Gastrocnemius medialis (tissue), 4 donors: ENCODE measurements at places on chromosomes 3 and 15. TPM values are rescaled to one million over a fixed set of nuclear protein-coding genes. Genes with fewer than 3 reads are reported as not detected.

Gene SLC6A20
- total RNA-seq: 0.49 TPM

DNA sequence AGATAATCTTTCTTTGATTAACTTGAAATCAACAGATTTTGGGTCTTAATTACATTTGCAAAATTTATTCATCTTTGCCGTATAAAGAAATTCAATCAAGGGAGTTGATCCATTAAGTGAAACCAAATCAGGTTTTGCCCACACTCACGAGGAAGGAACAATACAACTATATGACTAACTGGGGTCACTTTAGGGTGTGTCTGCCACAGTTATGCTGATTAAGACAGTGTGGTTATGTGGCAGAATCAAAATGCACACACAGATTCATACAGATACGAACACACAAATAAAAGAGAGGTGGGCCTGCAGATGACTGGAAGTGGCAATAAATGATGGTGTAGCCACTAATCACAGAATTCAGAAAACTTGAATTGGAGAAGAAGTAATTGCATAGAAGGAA lies 543.5 kb downstream of the GABRG3 start:
- no peak for DNase-seq

Gene CLCN2
- 1.1 TPM for total RNA-seq

DNA sequence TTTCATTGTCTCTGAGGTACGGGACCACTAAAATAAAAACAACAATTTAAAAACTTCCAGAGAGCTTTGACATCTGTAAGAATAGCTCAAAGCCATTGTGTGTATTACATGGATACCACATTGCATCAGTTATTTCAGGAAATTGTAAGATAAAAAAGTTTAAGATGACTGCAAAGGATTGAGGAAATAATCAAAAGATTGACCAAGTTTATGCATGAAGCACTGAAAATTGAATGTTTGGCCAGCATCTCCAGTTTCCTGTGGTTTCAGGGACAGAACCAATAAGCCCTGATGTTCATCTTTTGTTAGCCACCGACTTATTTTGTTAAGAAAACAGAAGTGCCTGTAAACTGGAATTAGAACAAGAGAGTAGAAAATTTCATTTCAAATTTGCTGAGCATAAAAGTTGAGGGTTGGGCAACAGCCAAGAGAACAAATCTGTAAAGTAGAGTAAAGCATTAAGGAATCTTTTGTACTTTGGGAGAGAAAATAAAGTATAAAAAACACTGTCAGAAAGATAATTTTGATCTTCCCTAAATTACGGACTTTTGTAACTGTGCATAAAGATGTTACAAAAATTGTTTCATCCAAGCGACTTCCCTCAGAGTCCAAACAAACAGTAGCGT lies 211.5 kb upstream of the P2RY1 start:
- no peak for DNase-seq

Gene CNTN4
- total RNA-seq: 1.6 TPM

- no peak for DNase-seq
Observed at GRCh38 chr3:104069114-104069513, 1297.6 kb upstream of the ALCAM start.

Gene MB21D2
- 3.8 TPM for total RNA-seq

GRCh38 chr15:89096664-89097063 lies 8.4 kb downstream of the ABHD2 start:
- DNase-seq: peak; percentile 54

GRCh38 chr3:174498638-174499037 lies 360.5 kb upstream of the NAALADL2 start:
- no peak for DNase-seq

Gene PDIA5
- total RNA-seq: 2.3 TPM

- DNase-seq: no peak
Observed at GRCh38 chr15:39365161-39365560, 215.7 kb upstream of the THBS1 start.

Gene COPS2
- total RNA-seq: 88.6 TPM

- no peak for DNase-seq
Observed at GRCh38 chr3:169497567-169498257, 165.8 kb downstream of the MECOM start.

Gene MORC1
- total RNA-seq: not detected

- DNase-seq: no peak
Observed at GRCh38 chr3:122186372-122186771, 2.9 kb downstream of the CASR start.

GRCh38 chr15:81296673-81297072 lies 27.3 kb downstream of the STARD5 start:
- DNase-seq: peak; percentile 35

Gene SEMA3G
- 20.3 TPM for total RNA-seq

Gene CHRD
- total RNA-seq: 3.8 TPM

GRCh38 chr15:36696196-36696595 lies 116.8 kb downstream of the CDIN1 start:
- DNase-seq: no peak

GRCh38 chr15:26939398-26939797 lies 31.6 kb upstream of the GABRG3 start:
- DNase-seq: no peak

Gene TNFAIP8L3
- total RNA-seq: 4.4 TPM

Gene LTF
- 0.62 TPM for total RNA-seq

DNA sequence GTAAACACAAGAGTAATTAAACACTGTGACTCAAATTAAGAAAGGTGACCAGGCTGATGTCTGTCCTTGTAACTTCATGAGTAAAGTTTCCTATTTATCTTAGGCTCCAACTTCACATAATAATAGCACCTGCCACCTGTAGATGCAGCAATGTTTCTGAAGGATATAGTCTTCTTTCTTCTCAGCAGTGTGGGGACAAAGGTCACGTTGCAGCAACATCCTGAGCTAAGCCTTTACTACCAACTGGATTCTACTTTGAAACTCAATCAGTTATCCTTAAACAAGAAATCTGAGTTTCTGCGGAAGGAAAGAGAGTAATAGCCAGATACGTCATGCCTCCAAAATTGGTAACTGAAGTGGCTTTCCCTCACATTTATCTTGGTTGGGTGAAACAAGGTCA lies 253.1 kb downstream of the RBMS3 start:
- DNase-seq: no peak

Gene LPCAT4
- total RNA-seq: 1.7 TPM

Gene TMEM108
- 3.7 TPM for total RNA-seq

GRCh38 chr15:68987676-68988075 lies 26.8 kb upstream of the NOX5 start:
- DNase-seq: no peak

DNA sequence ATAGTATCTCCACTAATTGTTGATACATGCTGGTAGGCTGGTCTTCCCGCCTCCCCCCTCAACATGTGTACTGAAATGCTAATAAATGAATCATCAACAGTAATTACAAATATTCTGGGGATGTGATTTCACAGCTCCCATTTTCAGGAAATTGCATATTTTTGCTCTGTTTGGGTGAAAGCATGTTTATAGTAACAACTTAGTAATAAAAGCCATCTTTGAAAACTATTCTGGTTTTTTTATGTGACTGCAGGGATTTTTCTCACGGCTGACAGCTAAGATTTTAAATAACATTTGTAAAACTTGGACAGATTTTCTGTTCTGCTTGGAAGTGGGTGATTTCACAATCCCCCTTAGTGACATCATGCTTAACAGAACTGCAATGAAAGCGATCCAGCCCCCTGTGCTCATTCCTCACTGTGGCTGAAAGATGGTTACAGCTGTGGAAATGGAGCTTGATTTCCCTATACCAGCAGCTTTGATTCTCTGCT lies 25.6 kb upstream of the FAM174B start:
- no peak for DNase-seq

DNA sequence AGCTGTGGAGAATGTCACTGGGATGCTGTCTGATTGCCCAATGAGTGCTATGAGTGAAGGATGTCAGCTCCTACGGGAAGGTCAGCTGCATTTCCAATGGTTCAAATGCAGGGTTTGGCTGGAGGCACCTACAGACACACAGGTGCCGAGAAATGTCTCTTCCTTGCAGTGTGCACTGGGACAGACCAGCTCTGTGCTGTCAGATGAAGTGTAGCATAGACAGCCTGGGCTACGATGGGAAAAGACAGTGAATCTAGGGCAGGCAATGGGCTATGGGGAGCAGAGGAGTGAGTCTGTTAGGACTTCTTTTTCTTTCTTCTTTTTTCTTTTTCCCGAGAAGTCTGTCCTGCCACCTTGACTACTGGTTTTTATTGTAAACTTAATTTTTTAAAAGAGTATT lies 223.1 kb upstream of the EOMES start:
- DNase-seq: no peak

Gene DOCK3
- 0.69 TPM for total RNA-seq

DNA sequence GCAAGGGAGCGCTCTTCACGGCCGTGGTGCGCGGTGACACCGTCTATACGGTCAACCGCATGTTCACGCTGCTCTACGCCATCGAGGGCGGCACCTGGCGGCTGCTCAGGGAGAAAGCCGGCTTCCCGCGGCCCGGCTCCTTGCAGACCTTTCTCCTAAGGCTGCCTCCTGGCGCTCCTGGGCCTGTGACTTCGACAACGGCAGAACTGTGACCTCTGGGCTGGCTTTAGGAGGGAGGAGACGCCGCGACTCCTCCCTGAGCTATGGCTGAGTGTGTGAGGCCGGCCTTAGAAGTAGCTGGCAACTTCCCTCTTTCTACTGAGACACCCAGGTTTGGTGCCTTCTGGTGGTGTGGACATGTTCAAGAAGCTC lies 1.4 kb downstream of the KBTBD13 start:
- peak; percentile 61 for DNase-seq

DNA sequence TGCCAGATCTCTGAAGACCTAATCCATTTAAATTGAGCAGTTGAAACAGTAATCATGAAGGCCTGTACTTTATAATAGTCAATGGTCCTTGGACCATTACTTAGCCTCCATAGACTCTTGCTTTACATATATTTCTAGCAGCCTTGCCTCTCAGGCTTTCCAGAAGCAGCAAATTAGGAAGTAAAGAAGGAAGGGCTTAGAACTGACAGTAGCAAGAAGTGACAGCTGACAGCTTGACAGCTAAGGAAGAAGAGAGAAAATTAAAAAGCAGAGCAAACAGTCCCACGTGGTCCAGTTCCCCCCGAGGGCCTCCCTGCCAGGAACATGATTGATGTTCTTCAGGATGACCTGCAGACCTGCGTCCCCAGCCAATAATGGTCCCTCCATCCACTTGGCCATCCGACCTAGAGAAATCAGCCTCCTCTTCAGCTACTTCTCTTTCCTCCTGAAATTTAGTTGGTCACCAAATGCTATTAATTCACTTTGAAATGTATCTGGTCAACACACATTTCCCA lies 15.0 kb upstream of the PSMD6 start:
- no peak for DNase-seq

- DNase-seq: no peak
Observed at GRCh38 chr15:100206643-100207042, 135.1 kb downstream of the ADAMTS17 start.

Gene ANKUB1
- total RNA-seq: not detected

- no peak for DNase-seq
Observed at GRCh38 chr3:48915296-48915695, 3.3 kb upstream of the ARIH2 start.

DNA sequence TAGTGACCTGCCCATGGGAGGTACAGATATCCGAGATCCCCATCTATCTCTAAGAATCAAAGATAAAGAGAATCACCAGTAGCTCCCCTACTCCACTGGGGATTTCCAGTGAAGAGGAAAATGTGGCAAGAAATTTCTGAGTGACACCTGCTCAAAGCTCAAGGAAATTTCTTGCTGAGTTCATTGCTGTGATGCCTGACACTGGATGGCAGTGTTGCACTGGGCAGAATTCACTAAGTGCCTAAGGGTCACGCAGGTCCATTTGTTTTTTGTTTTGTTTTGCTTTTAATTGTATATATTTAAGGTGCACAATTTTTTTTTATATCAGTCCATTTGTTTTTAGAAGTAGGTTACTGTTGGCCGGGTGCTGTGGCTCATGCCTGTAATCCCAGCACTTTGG lies 109.5 kb upstream of the KCNAB1 start:
- DNase-seq: no peak

DNA sequence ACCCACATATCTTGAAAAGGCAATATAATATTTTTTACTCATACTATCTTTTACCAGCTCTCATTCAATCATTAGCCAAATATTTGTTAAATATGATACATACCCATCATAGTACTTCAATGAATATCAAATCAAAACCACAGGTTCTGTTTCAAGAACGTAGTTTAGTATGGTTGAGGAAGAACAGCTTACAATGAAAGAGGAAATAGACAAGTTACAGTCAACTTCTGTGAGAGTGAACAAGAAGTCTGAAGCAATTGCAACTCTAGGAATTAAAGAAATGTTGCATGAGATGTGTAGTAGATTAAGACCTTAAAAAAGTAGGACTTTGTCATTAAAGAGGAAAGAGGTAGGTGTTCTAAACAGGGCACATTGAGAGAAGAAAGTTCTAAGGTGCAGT lies 9.3 kb downstream of the BCHE start:
- DNase-seq: no peak

Gene CSTA
- not detected for total RNA-seq

Gene TBC1D23
- total RNA-seq: 45.0 TPM

GRCh38 chr15:69462030-69462492 lies 9.4 kb downstream of the RPLP1 start:
- DNase-seq: peak; percentile 6

Gene IMPG2
- total RNA-seq: 0.36 TPM

- DNase-seq: no peak
Observed at GRCh38 chr3:43181202-43181821, 75.4 kb upstream of the POMGNT2 start.

DNA sequence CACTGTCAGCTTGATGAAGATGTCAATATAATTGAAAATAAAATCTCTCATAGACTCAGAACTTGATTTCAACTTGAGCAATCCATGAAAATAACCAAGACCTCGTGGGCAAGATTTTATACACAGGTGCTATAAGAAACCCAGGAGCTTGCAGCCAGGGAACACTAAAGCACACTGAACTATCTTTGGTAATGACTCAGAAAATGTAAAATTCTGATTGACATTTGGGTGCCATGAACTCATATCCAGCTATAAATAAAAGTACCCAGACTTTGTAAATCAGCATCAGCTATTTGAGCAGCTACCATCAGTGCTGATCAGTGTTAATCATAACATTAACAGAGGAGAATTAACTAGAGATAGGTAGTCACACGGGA lies 61.5 kb downstream of the PLCH1 start:
- DNase-seq: no peak

DNA sequence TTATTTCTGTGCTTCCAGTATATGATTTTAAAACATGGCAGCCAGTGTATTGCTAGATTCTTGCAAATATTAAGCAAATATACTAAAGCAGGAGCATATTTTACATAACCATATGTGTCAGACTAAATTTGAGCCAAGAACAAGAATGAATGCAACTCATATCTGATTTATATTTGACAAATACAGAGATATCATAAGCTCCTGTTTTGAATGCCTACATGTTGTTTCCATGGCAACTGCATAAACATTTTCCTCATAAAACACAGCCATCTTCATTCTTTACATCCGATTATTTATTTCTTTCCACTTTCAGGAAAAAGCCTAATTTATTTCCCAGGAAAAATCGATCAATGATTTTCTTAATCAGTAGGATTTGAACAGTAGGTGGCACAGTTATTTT lies 172.2 kb upstream of the TSPAN3 start:
- DNase-seq: no peak

GRCh38 chr3:27590437-27591298 lies 106.5 kb upstream of the SLC4A7 start:
- no peak for DNase-seq

- DNase-seq: no peak
Observed at GRCh38 chr3:38582941-38583645, 66.4 kb downstream of the SCN5A start.
